Cortex of kidney (tissue), 1 donor: ENCODE measurements at places on chromosomes 6 and 20.

GRCh38 chr6:88366672-88367071 is 200.5 kb upstream of the CNR1 start:
- DNase-seq = no peak

DNA sequence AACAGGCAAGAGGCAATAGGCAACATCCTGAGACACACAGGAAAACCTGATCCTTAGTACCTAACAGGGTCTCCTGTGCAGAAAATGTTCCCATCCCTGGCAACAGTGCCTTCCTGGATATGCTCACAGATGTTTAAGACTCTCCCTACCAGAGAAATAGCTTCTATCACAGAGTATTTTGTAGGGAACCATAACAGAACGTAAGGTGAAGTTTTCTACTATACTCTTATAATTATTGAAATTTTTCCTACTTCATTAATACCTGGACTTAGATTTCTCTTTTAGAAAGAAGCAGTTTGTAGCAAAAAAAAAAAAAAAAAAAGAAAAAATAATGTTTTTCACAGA is 33.5 kb upstream of the LGSN start:
- DNase-seq = no peak

GRCh38 chr6:109023356-109023925 is 71.2 kb downstream of the SESN1 start:
- no peak for DNase-seq

DNA sequence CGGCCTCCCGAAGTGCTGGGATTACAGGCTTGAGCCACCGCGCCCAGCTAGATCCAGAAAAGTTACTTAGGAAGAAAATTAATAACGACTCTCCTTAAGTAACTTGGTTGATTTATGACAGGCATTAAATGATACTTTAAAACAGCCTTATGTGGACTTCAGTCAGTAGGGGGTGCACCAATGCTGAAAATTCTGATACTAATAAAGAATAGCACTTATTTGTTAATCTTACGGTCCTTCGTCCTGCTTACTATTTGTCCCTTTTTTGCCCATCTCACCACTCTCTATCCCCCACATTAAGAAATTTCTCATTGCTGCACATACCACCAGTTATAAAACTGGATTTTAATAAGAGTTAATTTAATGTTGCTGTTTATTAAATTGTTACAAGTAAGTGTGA is 12.7 kb upstream of the PRELID3B start:
- no peak for DNase-seq

GRCh38 chr6:125791151-125791819 is 525 bp downstream of the NCOA7 start:
- DNase-seq = no peak

DNA sequence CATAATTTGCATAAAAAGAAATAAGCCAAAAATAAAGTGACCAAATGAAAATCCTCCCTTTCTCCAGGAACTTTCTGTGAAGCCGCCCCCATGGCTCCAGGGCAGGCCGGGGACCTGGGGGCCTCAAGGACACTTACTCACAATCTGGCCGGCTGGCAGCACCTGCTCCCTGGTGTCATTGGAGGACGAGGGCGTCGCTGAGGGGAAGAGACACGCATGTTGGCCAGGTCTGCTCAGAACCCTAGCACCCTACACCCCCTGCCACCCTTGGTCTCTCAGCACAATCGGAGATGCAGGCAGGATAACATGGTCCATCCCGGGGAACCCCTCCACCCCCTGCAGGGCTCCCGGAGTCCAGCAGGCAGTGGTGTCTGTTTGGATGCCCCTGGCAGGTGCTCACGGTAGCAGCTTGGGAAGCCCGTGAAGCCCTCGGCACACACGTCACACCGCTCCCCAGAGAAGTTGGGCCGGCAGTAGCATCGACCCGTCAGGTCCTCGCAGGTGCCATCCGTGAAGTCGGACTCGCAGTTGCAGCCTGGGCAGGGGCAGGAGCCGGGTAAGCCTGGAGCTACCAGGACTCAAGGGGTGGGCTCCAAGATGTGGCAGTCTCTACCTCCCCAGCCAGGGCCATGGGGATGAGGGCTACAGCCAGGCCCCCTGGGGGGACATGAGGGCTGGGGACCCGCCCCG is 21.3 kb downstream of the LAMA5 start:
- no peak for DNase-seq

DNA sequence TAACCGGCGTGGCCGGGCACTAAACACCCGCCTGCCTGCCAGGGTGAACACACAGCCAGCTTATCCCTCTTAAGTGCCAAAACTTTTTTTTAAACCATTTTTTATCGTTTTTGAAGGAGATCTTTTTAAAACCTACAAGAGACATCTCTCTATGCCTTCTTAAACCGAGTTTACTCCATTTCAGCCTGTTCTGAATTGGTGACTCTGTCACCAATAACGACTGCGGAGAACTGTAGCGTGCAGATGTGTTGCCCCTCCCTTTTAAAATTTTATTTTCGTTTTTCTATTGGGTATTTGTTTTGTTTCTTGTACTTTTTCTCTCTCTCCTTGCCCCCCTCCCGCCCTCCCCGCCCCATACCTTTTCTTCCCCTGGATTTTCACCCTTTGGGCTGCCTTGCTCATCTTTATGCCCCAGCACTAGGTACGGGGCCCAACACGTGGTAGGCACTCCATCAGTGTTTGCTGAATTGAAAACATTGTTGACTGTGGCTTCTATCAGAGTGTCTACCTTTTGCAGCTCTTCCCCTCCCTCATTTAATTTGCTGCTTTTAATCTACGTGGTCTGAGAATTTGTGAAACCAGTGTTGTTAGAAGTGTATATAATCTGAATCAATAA is 1.5 kb downstream of the ZCCHC3 start:
- DNase-seq = no peak

DNA sequence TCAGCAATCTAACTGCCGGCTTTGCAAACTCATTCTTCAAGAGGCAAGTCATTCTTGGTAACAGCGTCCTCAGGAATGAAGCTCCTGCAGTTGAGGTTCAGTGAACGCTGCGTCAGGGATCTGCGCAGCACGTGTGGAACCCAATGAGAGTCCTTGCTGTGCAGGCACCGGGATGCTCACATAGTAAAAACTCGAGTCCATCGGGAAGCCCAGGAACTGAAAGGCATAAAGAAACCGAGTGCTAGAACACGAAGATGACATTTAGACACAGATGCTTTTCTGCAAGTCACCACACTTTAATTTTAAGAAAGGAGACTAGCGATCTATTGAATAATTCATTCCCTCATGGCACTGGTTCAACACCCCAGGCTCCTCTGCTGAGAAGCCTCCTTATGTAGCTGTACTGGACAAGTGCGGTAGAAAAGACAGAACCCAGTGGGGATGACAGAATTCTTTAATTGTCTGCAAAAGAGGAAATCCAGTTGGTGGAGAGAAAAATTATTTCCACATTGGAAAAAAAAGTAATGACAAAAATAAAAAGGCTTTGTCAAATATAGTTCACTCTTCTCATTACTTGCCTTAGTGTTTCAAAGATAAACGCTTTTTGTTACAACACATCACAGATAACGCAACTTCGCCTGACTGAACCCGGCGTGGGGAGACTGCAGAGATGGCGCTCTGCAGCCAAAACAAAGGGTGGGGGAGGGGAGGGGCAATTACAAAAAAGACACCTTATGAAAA is 1.9 kb upstream of the AFDN start:
- DNase-seq = no peak

DNA sequence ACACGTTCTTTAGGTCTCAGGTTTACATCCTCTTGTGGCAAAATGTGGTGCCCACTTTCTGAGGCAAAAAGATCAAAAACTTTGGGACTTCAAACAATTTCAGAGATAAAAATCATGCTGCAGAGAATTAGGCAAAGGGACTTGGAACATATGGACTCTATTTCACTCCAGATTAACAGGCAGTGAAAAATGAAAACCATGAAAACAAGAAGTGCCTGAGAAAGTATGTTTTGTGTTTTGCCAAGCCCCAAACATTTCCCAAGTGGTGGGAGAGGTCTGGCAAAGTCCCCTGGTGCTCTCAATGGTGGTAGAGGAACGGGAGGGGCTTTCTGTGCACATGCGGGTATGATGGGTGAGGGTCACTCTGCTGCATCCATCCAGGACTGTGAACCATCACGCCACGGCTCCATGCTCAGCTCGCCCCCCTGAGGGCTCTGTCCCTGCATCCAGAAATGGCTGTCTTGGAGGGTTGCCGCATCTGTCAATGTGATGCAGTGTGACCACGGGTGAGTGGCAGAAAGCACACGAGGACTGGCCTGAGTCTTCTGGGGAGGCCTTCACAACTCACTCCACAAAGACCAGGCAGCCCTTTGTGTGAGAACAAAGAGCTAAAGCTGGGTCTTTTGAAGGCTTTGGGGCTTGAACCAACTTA is 43.2 kb upstream of the TBC1D7 start:
- DNase-seq = no peak
